ENCODE measurements at places on chromosomes 7 and 10.
A peak's percentile ranks its signal among the peaks of the same experiment; 100 is the strongest.

GRCh38 chr10:124349996-124350280 lies 68.8 kb downstream of the OAT start:
- DNase-seq: no peak

DNA sequence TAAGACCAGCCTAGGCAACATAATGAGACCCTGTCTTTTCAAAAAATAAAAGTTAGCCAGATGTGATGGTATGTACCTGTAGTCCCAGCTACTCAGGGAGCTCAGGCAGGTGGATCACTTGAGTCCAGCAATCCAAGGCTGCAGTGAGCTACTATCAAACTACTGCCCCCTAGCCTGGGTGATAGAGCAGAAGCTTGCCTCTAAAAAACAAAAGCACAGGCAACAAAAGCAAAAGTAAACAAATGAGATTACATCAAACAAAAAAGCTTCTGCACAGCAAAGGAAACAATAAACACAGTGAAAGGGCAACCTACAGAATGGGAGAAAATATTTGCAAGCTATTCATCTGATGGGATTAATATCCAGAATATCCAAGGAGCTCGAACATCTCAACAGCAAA lies 65.4 kb downstream of the FANK1 start:
- DNase-seq: no peak

DNA sequence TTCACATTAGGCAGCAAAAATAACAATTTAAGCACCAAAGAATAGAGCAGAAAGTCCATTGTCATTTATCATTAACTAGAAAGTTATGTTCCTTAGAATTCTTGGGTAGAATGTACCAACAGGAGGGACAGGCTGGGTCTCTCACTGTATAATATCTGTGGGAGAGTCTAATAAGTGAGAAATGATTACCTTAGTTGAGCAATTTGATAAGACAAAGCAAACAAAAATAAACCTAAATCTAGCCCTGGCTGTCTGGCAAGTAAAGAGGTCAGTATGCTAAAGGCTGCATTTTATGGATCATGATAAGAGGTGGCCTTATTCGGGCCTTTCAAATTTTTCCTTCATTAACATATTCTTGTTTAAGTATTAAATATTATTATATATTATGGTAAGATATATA lies 35.6 kb downstream of the THNSL1 start:
- DNase-seq: no peak

DNA sequence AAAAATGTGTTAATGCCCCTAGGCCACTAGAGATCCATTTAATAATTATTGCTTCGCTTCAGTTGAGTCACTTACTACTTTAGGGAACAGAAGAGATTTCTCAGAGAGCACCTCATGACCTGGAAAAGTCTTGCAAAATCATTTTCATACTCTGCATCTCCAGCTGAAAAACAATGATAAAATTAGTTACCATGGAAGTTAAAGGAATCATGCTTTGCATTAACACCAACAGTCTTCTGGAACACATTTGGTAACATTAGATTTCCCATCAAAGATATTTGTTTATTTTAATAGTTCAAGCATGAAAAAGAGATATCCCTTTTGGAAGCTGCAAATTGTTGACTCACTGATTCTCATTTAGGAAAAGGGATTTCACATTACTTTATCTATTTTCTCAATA lies 1.8 kb upstream of the STEAP2 start:
- no peak for DNase-seq

GRCh38 chr10:13167568-13167967 lies 6.2 kb downstream of the MCM10 start:
- no peak for DNase-seq

GRCh38 chr10:129707406-129708388 lies 240.7 kb downstream of the MGMT start:
- DNase-seq: no peak

DNA sequence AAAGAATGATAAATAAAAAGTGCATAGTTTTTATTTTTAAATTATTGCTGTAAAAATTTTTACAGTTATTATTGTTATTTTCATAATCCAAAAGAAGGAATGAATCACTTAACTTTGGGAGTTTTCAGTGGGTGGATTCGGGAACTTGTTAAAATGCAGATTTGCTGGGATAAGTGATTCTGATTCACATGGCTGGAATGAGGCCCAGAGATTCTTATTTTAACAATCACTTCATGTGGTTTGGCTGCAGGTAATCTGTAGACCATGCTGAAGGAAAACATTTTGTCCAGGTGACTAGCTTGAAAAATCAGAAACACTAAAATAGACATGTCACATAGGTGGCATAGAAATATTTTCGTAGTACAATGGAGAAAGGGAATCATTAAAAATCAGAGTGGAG lies 13.9 kb downstream of the CROT start:
- no peak for DNase-seq

- DNase-seq: no peak
Observed at GRCh38 chr10:52491246-52491995, 177.3 kb downstream of the DKK1 start.

DNA sequence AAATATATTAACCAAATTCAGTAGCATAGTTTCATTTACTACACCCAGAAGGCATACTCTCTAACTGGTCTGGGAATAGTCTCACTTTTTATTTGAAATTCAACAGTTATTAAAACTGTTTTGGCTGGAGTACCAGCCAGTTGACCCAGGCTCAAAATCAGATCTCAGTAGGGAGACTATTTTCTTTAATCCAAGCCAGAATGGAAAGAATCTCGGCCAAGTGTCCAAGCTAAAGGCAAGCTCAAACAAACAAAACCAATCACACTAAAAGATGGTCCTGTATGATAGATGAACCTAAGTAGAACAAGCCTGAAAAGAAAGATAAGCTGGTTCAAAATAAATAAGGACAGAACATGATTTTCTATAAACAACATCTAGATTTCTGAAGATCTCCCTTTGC lies 259.6 kb upstream of the POM121L12 start:
- DNase-seq: no peak

- peak; percentile 16 for DNase-seq
Observed at GRCh38 chr7:72493850-72494661, 81.9 kb upstream of the CALN1 start.

- DNase-seq: no peak
Observed at GRCh38 chr10:71076473-71077142, 135.8 kb upstream of the UNC5B start.

DNA sequence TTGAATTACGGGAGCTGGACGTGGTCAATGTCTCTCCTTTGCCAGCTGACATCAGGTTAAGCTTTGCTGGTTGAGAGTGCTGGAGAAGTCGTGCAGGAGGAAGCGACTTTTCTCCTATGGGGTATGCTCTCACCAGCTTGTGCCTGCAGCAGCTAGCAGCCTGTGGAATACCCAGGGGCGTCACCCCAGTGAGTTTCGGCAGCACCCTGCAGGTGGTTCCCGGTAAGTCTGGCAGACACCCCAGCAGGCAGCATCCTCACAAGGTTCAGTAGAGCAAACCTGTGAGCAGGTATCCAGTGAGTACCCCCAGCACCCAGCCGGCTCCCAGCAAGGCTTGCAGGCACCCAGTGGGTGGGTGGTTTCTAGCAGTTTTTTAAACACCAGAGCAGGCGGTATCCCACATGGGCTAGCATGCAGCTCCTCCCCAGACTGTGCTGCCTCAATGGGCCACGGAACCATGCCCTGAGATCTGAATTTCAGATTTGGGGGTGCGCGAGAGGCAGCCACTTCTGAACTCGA lies 74.8 kb upstream of the SVIL start:
- DNase-seq: no peak

DNA sequence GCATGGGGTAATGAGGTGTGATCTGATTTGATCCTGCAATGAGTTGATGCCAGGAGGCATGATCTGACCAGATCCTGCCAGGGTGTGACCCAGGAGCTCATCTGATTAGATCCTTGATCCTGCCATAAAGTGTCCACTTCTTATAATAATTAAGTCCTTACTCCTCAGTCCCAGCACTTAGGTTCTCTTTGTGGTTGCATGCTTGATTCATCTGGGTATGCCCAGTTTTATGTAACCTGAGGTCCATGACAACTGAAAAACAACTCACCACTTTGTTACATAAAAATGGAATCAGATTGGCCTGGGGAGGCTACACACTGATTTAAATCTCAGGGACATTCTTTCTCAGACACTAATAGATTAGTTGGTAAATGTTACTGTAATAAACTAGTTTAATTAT lies 19.1 kb downstream of the ACADSB start:
- DNase-seq: no peak

- no peak for DNase-seq
Observed at GRCh38 chr7:157830331-157830730, 493.5 kb downstream of the DNAJB6 start.

- DNase-seq: no peak
Observed at GRCh38 chr10:133067149-133068105, 20.3 kb upstream of the ADGRA1 start.

- DNase-seq: no peak
Observed at GRCh38 chr10:68302503-68302823, 29.4 kb upstream of the HNRNPH3 start.

GRCh38 chr7:69047151-69047754 lies 551.0 kb upstream of the AUTS2 start:
- DNase-seq: no peak

DNA sequence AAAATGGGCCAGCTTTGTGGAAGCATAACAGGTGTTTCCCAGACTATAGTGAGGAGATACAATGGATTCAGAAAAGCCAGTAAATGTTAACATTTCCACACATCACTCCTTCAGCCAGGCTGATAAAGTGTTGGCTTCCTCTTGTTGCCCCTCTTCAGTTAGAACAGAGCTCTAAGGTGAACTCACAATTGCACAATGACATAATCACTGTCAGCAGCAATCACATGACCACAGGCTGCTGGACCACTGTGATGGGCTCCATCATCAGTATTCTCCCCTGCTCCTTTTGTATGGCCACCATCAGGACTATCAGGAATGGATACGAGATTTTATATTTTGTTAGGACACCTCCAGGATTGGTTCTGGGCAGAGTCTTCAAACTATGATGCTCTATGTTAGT lies 849.4 kb upstream of the GHITM start:
- no peak for DNase-seq

DNA sequence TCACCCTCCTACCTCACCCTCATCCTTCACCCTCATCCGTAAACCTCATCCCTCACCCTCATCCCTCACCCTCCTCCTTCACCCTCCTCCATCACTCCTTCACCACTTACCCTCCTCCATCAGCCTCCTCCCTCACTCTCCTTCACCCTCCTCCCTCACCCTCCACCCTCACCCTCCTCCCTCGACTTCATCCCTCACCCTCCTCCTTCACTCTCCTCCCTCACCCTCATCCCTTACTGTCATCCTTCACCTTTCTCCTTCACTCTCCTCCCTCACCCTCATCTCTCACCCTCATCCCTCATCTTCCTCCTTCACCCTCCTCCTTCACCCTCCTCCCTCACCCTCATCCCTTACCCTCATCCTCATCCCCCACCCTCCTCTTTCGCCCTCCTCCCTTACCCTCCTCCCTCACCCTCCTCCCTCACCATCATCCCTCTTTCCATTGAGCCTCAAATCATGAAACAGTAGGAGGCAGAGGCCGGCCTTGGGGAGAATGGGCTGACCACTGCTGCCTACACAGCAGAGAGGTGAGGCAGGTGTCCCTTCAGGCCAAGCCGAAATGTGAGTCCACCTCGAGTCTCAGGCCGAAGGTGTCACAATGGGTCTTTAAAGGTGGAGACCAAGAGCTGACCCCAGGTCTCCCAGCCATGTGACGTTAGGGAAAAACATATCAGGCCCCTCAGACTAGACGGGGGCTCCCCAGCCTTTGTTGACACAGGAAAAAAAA lies 53.0 kb downstream of the PDGFA start:
- DNase-seq: no peak

DNA sequence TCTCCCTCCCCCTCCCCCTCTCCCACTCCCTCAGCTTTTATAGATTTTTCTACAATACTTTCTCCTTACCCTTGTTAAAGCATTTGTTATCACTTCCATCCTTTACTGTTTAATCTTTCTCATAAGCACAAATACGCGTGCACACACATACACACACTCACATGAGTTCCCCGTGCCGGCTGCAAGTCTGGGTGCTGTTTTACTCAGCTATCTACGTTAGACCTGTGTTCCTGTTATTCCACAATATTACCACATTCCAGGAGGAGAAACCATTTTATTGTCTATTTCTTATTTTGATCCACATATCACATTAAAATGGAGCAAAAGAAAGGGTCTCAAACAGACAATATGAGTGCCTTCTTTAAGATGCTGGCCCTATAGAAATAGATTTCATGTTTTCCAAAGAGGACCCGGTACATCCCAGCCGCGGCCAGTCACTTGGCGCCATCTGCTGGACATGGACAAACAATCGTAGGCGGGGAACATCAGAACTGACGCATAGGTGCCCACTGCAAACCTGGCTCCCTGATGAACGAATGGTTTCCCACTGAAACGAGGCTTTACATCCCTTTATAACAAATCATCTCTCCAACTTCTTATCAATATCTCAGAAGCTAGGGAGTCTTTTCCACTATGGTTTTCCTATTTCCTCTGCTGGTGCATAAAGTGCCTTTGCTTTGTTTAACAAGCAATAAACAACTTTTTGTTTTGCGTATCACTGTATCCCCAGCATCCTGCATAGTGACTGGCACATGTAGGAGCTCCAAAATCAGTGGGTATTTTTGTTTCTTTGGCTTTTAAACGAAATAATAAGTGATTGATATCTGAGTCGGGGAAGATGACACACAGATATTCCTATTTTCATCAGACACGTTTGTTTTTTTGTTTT lies 25.2 kb upstream of the OPTN start:
- DNase-seq: no peak

- no peak for DNase-seq
Observed at GRCh38 chr10:123154711-123155505, 706 bp downstream of the BUB3 start.

DNA sequence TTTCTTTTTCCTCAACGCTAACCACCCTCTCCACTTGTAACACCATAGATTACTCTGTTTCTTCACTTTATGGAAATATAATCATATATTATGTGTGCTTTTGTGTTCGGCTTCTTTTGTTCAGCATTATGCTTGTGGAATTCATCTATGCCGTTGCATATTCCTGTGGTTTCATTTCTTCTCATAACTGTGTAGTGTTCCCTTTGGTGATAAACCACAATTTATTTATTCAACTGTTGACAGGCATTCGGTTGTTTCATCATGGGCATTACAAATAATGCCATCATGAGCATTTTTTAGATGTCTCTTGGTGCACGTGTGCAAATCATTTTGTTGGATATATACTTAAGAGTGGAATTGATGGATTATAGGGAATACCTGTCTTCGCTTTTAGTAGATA lies 12.1 kb downstream of the AVL9 start:
- DNase-seq: no peak

GRCh38 chr10:60390224-60390626 lies 550 bp upstream of the ANK3 start:
- no peak for DNase-seq

All from central memory CD8-positive, alpha-beta T cell (primary cell).